DMS153 (cell line): ENCODE measurements at places on chromosomes 12 and 14.

DNA sequence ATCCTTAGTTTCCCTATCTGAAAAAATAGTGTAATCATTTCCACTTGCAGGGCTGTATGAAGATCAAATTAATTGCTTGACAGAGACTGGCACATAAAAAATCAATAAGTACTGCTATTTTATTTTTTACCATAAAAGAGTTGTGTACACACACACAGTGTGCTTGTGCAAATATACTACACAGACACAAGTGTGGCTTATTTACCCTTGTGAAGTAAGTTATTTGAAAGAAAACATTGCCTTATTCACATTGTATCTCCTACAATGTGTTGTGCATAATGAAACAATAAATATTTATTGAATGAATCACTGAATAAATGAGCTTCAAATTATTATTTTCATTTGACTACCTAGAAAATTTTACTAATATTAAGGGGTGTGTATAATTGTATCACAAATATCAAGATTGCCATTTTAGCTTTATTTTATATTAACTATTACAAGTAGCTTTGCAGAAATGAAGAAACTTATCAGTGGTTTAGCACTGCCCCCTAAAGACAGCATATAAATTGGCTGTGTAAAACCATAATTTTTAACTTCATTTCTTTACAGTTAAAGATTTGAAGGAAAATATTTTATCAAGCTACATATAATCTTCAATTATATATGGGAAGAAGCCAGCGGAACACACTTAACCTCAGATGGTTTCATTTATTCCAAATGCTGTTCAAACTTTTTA is 11.3 kb downstream of the GARIN6 start:
- no peak for DNase-seq

DNA sequence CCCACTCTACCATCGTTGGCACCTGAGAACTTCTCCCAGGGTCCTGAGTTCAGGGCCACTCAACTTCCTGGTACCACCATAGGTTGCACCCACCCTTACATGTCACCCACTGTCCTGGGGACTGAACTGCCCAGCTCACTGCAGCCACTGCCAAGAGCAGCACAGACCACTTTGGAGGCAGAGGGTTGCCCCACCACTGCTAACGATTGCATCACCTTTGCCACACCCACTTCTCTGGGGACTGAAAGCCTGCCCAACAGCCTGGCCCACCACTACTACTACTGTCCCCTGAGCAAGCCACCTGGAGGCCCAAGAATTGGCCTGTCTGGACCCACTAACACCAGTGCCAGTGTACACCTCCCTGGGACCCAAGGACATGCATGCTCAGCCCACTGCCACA is 27.6 kb downstream of the CACNA2D4 start:
- DNase-seq = no peak

- DNase-seq = no peak
These were observed 29.4 kb downstream of the ELK3 start for GRCh38 chr12:96223411-96224218.

- no peak for DNase-seq
These were observed 6.0 kb downstream of the TMEM63C start for GRCh38 chr14:77187649-77188012.

- no peak for DNase-seq
These were observed 66.7 kb upstream of the AP4S1 start for GRCh38 chr14:30958555-30959407.

- DNase-seq = no peak
These were observed 33.2 kb downstream of the ETNK1 start for GRCh38 chr12:22658214-22658613.

DNA sequence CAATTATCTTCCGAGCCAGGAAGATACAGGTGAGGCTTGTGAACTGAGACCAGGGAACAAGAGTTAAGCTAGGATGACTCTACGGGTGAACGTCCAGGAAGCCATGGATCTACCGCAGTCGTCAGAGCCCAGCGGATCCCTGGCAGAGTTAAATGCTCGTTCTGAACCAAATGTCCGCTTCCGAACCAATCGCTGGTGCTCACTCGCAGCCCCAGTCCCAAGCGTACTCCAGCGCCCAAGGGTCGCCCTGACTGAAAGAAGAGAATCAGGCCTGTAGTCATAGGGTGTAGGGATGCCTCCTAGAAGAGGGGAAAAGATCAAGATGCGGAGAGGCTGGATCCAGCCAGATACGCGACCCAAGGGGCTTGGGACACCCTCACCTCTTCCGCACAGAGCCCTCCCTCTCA is 283 bp downstream of the VIPAS39 start:
- DNase-seq = no peak

- DNase-seq = no peak
These were observed 22.3 kb upstream of the EPS8 start for GRCh38 chr12:15811214-15812127.

DNA sequence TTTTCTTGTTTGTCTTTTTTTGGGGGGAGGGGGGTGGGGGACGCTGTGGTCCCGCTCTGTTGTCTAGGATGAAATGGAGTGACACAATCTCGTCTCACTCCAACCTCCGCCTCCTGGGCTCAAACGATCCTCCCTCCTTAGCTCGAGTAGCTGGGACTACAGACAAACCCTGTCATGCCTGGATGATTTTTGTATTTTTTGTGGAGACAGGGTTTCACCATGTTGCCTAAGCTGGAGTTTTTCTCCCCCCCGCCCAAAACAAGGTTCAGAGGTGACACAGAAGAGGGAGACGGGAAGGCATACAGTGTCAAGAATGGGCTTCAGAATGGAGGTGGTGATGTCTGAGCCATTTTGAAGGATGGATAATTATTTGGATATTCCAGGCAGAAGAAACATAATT is 116.9 kb upstream of the ATF1 start:
- DNase-seq = no peak

- peak; percentile 86 for DNase-seq
These were observed 77.4 kb downstream of the SCARB1 start for GRCh38 chr12:124786061-124786964.

DNA sequence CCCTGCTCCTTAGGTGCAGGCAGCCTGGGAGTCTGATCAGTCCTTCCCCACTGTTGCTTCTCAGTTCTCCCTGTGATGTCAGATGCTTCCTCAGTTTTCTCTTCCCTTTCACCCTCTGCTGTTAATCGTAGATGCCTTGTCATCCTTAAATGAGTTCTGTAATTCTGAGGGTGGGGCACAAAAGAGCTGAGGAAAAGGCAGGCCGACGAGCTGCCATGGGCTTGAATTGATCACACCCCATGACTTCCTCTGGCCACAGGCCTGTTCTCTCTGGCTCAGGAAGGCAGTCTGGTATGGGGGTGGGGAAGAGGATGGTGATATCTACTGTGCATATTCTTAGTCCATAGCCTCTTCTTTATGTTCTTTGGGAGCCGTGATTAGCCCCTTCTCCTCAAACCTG is 5.2 kb upstream of the AP1G2 start:
- DNase-seq = no peak

GRCh38 chr14:23861666-23862065 is 91.9 kb upstream of the DHRS4 start:
- no peak for DNase-seq

DNA sequence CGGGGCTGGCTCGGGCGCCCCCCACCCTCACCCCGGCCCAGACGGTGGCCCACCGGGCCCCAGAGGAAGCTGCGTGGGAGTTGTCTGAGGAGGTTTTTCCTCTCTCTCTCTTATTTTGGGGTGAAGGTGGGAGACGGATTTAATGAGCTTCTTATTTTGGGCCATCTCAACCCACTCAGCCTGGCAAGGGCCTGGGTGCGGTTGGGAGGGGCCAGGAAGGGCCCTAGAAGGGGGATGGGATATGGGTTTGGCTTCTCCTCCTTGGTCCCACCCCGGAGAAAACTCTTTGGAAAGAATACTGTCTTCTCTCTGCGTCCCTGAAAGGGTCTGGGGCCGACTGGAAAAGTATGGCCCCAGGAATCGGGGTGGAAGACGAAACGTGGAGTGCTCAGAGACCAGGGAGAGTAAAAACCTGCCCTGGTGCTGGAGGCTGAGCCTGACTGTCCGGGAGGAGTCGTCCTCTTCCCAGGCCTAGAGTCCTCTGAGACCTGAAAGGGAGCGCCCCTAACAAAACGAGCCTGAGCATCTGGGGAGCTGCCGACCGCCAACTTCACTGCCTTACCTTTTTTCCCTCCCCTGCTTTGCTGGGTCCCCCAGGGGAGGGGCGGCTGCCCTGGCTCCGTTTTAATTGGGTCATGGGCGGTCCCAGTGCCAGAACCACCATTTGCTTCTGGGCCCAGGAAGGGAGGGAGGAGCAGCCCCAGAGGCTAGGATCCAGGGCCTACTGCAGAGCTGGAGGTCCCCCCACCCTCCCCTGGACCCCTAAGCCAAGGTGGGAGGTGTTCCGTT is 1.6 kb downstream of the MMP14 start:
- no peak for DNase-seq

DNA sequence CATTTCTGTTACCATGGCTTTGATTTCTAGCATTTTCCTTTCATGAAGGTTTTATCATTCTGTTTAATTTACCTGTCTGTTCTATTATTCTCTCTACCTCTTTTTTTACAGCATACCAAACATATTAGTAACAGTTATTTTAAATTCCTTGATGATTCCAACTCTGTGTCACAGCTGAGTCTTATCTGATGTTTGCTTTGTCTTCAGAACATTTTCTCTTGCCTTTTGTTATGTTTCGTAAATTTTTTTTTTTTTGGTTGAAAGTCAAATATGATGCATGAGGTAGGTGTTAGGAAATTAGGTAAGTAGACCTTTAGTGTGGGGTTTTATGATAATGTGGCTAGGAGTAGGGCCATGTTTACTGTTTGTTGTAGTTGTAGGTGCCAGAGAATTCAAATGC is 496.4 kb downstream of the FOXG1 start:
- no peak for DNase-seq

GRCh38 chr12:114431902-114432301 is 26.0 kb upstream of the TBX5 start:
- DNase-seq = no peak

DNA sequence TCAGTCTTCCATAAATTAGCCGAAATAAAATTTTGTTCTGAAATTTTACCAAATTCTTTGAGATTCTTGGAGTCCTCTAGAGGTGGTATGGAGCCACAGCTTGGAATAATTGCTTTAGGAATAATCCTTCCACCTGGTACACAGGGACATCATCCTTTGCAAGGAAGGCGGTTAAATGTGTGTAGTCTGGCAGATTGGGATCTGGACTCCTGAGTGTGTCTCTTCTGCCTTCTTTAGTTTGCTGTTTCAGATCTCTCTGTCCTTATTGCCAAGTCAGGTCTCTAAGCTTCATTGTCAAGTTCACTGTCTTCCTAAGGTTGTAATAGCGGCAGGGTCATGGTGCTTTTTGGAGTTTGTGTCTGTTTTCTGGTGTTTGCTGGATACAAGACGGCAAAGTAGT is 393.9 kb upstream of the RGS6 start:
- no peak for DNase-seq

DNA sequence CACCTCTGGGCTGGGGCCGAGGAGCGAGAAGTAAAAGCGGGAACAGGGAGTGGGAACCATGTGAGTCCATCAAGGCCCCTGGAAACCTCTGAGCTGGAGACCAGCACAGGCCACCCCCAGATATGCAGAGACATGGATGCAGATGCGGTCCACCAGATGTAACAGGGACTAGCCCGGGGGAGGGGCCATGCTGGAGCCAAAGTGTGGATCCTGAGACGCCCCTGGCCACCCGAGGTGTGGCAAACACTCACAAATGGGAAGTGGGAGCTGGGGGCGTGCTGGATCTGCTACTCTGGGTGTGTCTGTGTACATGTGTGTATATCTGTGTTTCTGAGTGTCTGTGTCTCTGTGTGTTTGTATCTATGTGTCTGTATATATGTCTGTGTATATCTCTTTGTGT is 12.8 kb downstream of the MYL2 start:
- no peak for DNase-seq

- peak; percentile 39 for DNase-seq
These were observed 42.3 kb upstream of the MDM1 start for GRCh38 chr12:68374307-68374982.

DNA sequence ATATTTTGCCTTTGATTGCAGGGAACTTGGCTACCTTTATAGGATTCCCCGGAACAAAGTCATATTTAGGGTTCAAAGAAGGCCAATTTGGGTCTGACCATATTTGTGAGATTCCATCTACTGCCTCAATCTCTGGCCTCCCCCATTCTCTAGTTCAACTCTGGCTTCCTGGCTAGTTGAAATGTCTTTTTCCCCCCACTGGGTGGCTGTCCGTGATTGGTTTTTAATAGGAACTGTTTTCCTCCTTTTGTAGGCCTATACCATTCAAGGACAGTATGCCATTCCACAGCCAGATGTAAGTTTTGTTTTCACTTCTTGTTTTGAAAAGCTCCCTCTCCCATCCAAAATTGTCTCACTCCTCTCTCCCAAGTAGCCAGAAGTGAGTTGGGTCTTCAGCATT is 13.8 kb downstream of the PCBP2 start:
- DNase-seq = no peak

DNA sequence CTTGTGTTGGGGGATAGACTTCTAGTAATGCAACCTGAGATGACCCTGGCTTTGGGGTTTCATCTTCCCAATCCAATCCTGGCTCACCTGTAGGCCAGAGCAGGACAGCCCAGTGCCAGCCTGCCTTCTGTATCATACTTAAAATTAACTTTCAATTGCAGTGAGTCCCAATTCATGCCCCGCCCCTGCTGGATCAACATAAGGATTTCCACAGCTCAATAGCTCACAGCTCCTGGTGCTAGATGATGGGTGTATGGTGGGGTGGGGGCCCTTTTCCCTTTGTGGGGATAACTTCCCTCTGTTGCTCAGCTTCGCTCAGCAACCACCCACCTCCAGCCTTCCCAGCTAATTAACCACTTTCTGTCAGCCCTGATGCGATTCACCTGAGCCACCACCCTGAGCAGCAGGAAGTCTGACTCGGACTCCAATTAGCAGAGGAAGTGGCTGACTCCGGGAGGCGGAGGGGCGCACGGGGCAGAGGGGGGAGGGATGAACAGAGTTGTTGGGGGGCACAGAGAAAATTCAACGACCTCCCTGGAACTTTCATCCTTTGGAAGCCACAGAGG is 24.3 kb upstream of the CHGA start:
- no peak for DNase-seq

DNA sequence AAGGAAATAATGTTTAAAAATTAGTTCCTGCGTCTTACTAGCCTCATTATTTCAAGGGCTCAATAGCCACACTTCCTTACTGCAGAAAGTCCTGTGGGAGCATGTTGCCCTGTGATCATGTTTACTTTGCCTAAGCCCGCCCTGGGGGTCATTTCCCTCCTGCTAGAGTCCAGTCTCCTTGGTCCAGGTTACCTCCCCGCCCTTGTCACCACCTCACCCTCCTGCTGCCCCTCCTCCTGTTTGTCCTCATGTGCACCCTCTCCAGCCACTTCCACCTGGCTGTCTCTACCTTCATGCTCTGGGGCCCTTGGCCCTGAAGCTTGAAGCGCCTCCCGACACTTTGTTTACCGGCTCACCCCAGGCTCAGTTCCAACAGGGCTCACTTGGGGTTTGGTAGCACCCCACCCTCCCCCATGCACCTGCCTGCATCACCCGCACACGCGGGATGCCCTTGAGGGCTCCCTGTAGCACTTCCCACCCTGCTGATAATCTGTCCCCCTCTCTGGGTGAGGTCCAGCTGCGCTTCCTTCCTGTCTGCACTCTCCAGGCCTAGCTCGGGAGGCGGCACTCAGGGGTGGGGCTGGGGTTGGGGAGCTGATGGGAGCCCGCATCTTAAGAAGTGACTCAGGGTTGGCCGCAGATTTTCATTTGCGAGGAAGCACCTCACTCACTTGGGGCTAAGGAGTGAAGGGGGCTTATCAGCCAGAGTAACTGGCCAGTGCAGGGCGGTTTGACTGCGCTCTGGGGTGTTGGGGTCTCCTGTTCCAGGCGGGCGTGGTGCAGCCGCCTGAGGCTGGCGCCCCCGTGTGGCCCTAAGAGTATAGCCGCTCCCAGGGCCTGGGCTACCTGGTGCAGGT is 40.1 kb downstream of the SMIM41 start:
- peak; percentile 68 for DNase-seq
